IPS DF 6.9 (cell line): ENCODE measurements at places on chromosomes 4 and X.

DNA sequence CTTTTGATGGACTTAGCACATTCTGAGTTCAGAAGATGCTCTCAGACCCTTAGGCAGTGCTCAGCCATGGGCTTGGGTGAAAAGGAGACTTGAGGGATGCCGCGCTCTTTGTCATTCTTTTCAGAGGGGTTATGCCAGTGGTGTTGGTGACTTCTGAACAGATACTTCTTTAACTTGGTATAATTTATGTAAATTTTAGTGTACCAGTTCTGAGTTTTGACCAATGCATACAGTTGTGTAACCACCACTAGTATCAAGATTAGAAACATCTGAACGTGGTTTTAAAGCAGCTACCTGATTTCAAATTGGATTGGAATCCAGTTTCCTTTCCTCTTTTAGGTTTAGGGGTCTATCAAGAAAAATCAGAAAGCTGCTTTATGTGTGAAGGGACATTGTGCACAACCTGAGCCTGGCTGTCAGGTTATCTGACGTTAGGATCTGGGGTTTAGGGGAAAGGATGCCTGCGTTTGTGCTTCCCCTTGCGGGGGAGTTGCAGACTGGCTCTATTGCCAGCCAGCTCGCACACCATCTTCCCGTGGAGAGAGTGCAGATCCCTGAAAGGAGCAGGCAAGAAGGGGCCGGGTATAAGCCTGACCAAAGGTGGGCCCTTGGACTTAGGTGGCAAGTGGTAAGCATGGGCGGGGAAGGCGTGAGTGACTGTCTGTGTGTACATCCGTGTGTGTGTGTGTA lies 19.0 kb downstream of the SMS start:
- H3K27ac ChIP-seq, result no peak overlapping the region
- no peak overlapping the region for H3K4me3 ChIP-seq
- DNase-seq, result no peak
- H3K4me1 ChIP-seq, result peaks cover 3% of the 10 kb centered on the region
- H3K36me3 ChIP-seq, result no peaks in the 10 kb centered on the region
- H3K27me3 ChIP-seq, result no peaks in the 10 kb centered on the region

- H3K4me3 ChIP-seq, result no peak overlapping the region
- H3K27ac ChIP-seq, result no peak overlapping the region
- no peaks in the 10 kb centered on the region for H3K4me1 ChIP-seq
- H3K27me3 ChIP-seq, result no peaks in the 10 kb centered on the region
- DNase-seq, result no peak
Observed at GRCh38 chrX:102708900-102709299, 3.3 kb upstream of the GPRASP2 start.

DNA sequence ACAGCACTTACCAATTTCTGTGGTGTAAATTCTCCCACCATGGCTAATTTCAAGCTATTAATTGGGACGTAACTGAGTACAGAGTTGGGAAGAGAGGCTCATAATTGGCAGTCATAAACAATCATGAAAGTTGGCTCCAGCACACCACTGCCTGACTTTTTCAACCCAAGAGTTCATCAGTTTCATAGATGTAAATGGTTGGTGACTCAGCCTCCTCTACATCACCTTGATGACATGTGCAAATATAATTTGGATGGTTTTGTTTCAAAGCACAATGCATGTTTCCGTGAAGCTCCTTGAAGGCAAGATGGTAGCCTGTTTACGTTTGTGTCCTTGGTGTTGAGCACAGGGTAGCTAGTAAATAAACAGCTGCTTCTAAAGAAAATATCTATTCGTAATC lies 235.1 kb downstream of the LDB2 start:
- no peak overlapping the region for H3K4me3 ChIP-seq
- H3K27ac ChIP-seq, result no peak overlapping the region
- DNase-seq, result no peak
- no peaks in the 10 kb centered on the region; the same call in 1 of the 2 replicates for H3K36me3 ChIP-seq

- no peaks in the 10 kb centered on the region for H3K27me3 ChIP-seq
- peaks cover 2% of the 10 kb centered on the region; the same call in 1 of the 2 replicates for H3K4me1 ChIP-seq
- DNase-seq, result no peak
- H3K36me3 ChIP-seq, result no peaks in the 10 kb centered on the region
Observed at GRCh38 chr4:151888367-151888866, 127.6 kb upstream of the GATB start.

DNA sequence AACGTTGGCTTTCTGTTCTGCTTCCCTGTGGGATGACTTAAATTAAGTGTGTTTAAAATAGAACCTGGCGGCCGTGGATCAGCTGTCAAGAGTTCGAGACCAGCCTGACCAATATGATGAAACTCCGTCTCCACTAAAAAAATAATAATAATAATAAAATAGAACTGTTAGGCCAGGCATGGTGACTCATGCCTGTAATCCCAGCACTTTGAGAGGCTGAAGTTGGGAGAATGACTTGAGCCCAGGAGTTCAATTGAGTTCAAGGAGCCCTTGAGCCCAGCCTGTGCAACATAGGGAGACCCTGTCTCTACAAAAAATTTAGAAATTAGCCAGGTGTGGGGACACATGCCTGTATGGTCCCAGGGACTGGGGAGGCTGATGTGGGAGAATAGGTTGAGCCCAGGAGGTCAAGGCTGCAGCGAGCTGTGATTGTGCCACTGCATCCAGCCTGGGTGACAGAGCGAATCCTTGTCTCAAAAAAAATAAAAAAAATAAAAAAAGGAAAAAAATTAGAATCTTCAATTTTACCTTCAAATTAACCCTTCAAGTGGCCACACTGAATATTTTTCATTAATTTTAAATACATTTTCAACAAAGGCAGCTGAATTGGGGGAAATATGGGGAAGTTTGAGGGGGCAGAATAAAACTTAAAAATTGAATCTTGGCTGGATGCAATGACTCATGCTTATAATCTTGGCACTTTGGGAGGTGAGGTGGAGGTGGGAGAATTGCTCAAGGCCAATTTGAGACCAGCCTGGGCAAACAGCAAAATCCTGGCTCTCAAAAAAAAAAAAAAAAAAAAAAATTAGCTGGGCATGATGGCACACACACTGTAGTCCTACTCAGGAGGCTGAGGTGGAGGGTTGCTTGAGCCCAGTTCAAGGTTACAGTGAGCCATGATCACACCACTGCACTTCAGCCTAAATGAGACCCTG lies 31.8 kb upstream of the HSD17B13 start:
- no peak for DNase-seq
- no peaks in the 10 kb centered on the region for H3K27me3 ChIP-seq
- H3K4me1 ChIP-seq, result no peaks in the 10 kb centered on the region
- no peak overlapping the region for H3K4me3 ChIP-seq

DNA sequence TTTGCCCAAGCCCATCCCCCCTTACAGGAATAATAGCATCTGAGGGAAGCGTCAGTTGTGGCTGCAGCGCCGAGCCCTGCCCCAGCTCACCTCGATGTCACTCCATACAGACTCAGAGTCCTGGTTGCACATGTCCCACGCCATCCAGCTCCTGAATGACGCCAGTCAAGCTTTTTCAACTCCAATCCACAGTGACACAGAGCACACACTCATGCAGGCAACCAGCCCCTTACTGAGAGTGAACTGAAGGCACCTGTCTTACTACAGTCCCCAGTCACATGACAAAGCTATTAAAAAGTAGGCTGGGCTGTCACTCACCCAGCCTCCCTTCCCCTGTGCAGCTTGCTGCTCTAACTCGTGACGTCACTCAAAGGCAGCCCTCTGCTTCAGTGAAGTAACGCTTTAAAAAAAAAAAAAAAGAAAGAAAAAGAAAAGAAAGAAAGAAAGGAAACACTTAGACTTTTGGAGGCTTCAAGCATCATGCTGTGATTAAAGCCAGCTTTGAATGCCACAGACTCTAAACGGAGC lies at the start of gene PPARGC1A:
Gene PPARGC1A (minus strand): TSS at position 234 of the 528 bp plus-strand sequence. CDS start 90 bp downstream, at position 144.
- no peak within 1 kb of the TSS for H3K27ac ChIP-seq
- H3K4me3 ChIP-seq, result no peak within 1 kb of the TSS; the same call in 1 of the 2 replicates
- H3K4me1 ChIP-seq, result peaks cover 5% of the 10 kb centered on the region; the same call in 1 of the 2 replicates
- H3K27me3 ChIP-seq, result no peaks in the 10 kb centered on the region; the same call in 1 of the 2 replicates

GRCh38 chrX:46863072-46863471 lies 26.2 kb downstream of the RP2 start:
- no peaks in the 10 kb centered on the region for H3K27me3 ChIP-seq
- no peak for DNase-seq
- H3K27ac ChIP-seq, result no peak overlapping the region
- H3K36me3 ChIP-seq, result no peaks in the 10 kb centered on the region
- H3K4me1 ChIP-seq, result no peaks in the 10 kb centered on the region
- H3K4me3 ChIP-seq, result no peak overlapping the region

GRCh38 chr4:73705056-73705432 lies 35.3 kb upstream of the CXCL8 start:
- peak; percentile 54 for DNase-seq
- no peak overlapping the region for H3K4me3 ChIP-seq
- no peaks in the 10 kb centered on the region; the same call in 1 of the 2 replicates for H3K4me1 ChIP-seq
- H3K36me3 ChIP-seq, result no peaks in the 10 kb centered on the region
- H3K27ac ChIP-seq, result peak overlapping the region; percentile 74
- no peaks in the 10 kb centered on the region for H3K27me3 ChIP-seq

DNA sequence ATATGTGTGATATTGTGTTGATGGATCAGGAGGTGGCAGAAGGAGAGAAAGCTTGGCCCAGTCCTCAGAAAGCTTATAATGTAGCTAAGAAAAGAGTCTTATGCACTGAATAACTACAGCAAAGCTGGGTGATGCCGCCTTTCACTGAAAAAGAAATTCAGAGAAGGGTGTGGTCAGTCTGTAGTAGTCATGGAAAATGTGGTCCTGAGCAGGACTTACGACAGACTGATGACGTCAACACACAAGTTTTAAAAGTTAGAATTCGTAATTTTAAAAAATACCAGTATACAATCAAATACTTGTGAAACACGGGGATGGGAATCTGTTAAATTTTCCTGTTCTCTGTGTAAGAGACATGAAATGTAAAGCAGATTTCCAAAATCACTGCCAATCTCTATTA lies 87.0 kb upstream of the RAPGEF2 start:
- no peak overlapping the region for H3K4me3 ChIP-seq
- no peak for DNase-seq
- H3K27ac ChIP-seq, result no peak overlapping the region
- H3K36me3 ChIP-seq, result no peaks in the 10 kb centered on the region
- H3K4me1 ChIP-seq, result no peaks in the 10 kb centered on the region
- H3K27me3 ChIP-seq, result no peaks in the 10 kb centered on the region

- H3K36me3 ChIP-seq, result no peaks in the 10 kb centered on the region
- DNase-seq, result no peak
- H3K27me3 ChIP-seq, result no peaks in the 10 kb centered on the region
- H3K4me3 ChIP-seq, result no peak overlapping the region
- H3K4me1 ChIP-seq, result peaks cover 4% of the 10 kb centered on the region; the same call in 1 of the 2 replicates
Observed at GRCh38 chr4:138643827-138644226, 371.8 kb upstream of the NOCT start.
